ENCODE measurements at places on chromosomes 1 and 21.

DNA sequence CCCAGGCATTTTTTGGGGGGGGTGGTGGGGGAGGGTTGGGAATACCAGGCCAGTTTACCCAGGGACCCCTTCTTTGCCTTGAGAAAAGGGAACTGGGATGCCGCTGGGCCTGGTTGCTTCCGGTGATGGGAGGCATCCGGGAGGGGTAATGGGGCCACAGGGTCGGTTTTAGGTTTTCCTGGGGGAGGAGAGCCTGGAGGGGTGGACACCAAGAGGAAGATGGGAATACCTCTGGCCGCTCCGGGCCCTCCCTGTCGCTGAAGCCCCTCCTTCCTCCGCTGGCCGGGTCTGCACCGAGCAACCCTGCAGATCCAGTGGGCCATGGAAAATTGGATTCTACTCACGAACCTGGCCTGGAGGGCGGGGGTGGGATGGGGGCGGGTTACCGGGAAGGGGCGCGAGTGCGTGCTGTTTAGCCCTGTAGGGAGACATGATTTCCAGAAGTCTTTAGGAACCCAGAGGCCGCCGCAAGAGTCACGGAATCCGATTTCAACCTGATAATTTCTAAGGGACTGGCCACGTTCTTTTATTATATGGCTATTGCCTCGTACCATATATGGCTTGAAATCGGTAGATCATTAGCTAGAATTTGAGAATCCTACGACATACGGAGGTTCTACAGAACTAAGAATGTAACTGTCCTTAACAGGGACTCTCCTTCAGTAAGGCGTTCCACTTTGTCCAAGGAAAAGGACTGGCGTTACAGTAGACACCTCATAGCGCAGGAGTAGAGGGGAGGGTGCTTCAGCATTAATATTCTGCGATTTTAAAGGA is 749 bp downstream of the AKIRIN1 start:
- DNase-seq = no peak

DNA sequence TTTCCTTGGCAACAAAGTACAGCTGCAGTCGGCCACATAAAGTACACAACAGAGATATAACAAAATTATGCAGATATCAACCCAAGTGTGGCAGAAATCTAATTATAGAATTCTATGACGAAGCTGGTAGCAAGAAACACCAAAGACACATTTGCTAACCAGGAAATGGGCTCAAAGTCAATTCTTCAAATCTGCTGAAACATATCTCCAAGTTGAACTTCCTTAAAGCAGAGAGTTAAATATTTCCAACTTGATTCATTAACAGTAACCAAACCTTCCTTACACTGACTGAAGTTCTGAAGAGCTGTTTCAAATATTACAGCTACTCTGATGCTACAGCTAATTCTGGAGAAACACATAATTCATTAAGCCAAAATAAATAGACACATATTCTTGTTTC is 67.6 kb upstream of the SDC3 start:
- peak; percentile 25 for DNase-seq

- no peak for DNase-seq
Observed at GRCh38 chr21:32062591-32063227, 189.9 kb downstream of the HUNK start.

DNA sequence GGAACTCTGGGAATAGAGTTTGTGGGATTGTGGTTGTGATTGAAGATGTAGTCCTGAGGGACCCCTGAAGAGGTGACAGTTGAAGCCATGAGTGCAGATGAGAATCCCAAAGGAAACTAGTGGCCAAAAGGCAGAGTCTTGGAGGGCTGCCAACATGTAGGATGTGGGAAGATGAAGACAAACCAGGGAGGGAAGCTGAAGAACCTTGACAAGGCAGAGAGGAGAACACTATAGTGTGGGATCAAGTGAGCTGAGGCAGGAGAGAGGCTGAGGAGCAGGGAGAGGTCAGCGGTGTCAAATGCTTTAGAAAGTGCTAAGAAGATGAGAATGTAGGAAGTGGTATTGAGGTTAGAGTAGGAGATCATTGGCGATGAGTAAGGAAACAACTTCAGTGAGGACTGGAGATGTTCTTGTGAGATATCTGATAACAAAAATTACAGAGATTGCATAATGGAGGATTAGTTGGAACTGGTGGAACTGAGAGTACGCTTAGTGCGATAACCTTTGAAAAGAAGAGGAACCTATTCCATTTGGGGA is 88.5 kb upstream of the VCAM1 start:
- peak; percentile 89 for DNase-seq

GRCh38 chr1:165356876-165357275 is 361 bp upstream of the LMX1A start:
- DNase-seq = no peak

DNA sequence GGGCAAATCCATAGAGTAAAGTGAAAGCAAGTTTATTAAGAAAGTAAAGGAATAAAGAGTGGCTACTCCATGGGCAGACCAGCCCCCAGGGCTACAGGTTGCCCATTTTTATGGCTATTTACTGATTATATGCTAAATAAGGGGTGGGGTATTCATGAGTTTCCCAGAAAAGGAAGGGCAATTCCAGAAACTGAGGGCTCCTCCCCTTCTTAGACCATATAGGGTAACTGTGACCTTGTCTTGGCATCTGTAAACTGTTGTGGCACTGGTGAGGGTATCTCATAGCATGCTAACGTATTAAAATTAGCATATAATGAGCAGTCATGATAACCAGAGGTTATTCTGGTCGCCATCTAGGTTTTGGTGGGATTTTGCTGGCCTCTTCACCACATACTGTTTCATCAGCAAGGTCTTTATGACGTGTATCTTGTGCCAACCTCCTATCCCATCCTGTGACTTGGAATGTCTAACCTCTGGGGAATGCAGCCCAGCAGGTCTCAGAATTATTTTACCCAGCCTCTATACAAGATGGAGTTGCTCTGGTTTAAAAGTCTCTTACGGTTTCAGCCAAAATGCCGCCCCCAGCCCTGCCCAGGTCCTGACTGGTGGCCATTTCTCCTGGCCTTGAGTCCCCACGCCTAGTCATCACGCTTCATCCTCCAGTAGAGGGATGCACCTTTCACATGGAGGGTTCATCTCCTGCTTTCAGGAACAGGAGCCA is 982 bp upstream of the TRIM17 start:
- no peak for DNase-seq

- no peak for DNase-seq
Observed at GRCh38 chr1:80447526-80447925, 1353.2 kb upstream of the ADGRL2 start.

- no peak for DNase-seq
Observed at GRCh38 chr1:214352838-214353237, 71.9 kb downstream of the SMYD2 start.

DNA sequence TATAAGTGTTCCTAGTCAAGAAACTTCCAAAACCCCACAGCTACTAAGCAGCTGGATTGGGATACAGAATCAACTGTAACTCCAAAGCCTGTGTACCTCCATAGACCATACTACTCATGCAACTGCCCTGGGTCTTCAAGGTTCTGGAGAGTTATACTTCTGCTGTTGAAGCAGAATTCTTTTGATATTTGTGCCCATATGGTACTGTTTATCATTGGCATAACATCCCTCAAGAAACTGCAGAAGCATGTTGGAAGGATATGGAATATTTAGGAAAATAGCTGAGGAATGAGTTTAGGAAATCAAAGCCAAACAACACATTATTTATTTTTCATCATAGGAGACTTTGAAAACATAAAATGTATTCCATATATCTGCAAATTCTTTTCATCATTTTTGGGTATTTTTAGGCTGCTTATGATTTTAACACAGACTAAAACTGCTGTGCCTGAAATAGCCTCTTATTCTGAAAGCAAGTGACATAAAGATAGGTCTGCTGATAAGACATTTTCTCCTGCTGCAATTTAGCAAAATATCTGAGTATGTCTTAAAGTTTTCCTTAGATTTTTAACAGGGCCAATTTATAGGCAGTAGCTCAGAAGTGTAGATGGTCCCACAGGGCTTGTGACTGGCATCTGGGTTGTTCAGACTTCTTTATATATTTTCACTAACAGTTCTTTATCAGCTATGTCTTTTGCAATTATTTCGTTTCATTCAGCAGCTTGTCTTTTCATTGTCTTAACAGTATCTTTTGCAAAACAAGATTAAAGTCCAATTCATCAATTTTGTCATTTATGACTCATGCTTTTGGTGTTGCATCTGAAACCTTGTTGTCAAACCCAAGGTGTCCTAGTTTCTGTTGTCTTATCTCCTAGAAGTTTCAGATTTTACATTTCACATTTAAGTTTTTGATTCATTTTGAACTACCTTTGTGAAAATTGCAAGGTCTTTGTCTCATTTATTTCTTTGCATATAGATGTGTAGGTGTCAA is 41.1 kb upstream of the ZNF124 start:
- DNase-seq = no peak

All from astrocyte of the spinal cord (primary cell).